Right forelimb (tissue), 1 donor: ENCODE measurements at places on chromosomes 11 and 22.
A peak's percentile ranks its signal among the peaks of the same experiment; 100 is the strongest.

DNA sequence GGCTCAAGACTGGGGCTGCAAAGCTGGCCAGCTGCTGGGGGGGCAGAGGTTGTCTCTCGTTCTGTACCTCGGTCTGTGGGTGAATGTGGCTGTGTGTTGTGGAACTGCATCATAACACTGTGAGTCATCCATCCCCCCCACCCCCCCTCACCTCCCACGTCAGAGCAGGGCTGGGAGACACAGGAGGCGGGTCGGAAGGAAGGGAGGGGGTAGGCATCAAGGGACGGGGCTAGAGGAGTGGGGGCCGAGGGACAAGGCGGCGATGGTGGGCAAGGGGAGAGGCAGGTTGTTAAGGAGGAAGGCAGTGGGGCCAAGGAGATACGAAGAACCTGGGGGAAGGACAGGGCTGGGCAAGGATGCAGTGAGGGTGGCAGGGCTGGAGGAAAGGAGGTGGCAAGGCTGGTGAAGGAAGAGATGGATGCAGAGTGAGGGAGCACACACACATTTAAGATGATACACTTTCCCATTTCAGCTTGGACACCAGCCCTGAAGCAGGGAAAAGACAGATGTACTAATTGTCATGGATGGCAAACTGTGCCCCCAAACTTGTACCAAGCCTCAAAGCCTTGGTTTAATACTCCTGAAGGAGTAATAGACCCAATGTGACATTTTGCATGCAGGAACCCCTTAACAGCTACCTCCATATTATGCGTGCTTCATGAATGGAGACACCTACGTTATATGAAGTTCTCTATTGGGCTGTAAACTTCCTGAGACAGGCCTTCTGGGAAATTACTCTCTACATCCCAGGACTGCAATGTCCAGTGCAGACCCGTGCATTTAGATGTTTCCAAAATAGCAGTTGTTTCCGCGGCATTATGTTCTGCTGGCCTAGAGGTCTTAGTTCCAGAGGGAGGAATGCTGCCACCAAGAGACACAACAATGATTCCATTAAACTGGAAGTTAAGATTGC, at the start of gene YPEL4:
Gene YPEL4 (minus strand): TSS at position 87 of the 913 bp plus-strand sequence. CDS start 2,805 bp downstream, outside the sequence.
- peak; percentile 87 for DNase-seq

GRCh38 chr11:82796998-82797961, 63.6 kb upstream of the FAM181B start:
- no peak for DNase-seq

DNA sequence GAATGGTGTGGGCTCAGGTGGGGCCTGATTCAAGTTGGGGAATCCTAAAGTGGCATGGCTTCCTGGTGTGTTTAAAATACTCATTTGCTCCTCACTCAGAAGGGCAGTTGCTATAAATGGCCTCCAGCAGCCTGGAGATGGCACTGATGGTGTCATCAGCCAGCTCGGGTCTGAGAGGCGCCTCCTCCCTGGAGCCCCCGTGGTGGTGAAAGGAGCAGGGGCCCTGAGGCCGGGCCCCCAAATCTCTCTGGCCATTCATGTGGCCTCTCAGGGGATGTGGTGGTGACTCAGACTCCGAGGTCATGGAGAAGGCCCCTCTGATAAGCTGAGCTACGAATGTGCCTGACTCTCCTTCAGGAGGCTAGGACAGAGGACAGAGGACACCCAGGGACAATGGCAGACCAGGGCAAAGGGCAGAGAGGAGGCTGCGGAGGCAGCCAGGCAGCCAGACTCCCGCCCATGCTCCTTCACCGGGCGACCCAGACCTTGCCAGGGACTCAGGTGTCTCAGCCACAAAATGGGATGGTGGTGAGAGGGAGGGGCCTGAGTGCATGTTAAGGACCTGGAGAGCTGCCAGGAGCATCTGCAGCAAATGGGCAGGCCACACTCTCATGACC, 129.2 kb downstream of the CTTN start:
- DNase-seq = no peak

GRCh38 chr22:42001121-42001520, 2.5 kb downstream of the WBP2NL start:
- no peak for DNase-seq

GRCh38 chr11:72014761-72015320, 16.1 kb downstream of the IL18BP start:
- peak; percentile 36 for DNase-seq

DNA sequence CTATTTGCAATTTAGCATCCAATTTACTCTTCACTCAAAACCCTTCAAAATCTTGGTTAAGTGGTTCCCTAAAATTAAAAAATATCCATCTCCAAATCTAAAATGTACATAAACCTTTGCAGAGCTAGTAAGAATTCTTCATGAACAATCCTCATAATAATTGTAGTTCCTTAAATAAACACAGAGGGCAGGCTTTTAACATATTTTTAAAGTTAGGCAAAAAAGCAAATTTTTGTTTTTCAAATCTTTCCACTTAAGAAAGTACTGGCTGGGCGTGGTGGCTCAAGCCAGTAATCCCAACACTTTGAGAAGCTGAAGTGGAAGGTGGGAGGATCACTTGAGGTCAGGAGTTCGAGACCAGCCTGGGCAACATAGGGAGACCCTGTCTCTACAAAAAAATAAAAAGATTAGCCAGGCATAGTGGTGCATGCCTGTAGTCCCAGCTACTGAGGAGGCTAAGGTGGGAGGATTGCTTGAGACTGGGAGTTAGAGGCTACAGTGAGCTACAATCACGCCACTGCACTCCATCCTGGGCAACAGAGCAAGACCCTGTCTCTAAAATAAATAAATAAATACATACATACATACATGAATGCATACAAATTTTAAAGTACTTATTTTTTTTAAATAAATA, 25.1 kb upstream of the PLAAT3 start:
- no peak for DNase-seq

DNA sequence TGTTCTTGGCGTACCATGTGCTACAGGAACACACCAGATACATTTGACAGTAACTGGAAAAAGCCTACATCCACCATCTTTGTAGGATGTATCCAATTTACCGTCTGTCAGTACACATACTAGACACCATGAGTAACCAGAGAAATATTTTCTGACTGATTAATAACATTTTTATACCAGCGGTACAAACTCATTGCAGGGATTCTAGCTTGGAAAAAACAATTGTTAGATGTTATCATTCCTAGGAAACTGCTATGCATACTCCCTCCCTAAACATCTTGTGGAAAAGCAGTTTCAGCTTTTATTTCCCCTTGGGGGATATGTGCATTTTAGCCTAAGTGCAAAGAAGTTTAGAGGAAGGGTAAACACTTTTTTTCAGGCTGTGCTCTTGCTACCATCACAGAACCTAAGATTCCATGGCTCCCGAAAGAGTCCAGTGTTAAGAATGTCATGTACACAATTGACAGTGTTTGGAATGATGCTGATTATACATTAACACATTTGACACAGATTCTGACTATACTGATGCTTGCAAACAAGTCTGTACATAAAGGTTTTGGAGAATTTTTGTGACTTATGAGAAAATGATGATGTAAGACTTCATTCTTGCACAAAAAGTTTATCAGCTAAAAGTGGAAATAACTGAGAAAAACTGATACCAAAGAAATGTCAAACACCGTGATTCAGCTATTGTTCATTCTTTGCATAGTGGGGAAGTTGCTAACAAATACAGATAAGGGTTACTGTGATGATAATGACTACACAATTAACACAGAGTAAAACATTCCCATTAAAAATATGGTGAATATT, 23.7 kb downstream of the NCF4 start:
- no peak for DNase-seq

DNA sequence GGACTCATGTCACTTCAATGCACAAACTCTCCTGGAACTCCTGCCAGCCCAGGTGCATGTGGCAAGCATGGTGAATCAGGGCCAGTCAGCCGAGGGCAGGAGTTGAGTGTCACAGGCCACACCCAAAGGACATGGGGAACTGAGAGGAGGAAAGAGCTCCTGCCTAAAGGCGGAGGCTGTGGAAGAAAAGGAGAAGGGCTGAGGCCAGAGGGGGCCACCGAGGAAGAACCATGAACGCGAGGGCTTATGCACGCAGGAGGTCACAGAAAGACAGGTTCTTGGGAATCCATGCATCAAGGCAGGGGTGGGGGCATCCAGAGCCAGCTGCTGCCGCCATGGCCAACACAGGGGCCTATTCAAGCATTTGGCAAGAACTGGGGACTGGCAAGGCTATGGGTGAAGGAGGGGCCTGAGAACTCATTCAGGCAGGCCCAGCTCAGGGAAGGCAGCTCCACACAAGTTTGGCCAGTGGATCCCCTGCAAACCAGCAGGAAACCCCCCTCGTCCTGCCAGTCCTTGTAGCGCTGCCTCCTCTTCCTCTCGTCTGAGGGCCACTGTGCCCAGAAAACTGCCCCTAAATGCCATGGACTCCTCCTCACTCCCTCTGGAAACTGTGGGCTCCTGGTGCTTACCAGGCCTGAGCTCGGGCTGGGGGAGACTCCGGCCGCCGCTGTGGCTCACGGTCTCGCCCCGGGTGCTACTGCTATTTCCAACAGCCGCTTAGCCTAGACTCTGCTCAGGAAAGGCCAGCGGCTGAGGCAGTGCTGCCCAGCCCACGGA, 15.4 kb downstream of the PPM1F start:
- peak; percentile 65 for DNase-seq

GRCh38 chr22:48489551-48490499, 1337.8 kb downstream of the BRD1 start:
- DNase-seq = peak; percentile 71

DNA sequence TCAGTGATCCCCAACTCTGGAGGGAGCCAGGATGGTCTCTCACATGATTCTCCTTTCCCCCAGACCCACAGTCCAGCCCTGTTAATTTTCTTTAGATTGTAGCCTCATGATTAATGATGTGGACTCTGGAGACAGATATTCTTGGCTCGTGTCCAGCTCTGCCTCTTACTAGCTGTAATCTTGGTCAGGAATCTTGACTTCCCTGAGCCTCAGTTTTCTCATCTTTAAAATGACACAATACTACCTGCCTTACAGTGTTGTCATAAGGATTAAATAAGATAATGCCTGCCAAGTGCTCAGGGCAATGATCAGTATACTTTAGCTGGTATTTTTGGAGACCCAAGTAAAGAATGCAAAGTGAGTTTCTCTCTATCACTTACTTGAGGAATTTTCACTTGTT, 60.0 kb downstream of the SPECC1L start:
- DNase-seq = no peak

DNA sequence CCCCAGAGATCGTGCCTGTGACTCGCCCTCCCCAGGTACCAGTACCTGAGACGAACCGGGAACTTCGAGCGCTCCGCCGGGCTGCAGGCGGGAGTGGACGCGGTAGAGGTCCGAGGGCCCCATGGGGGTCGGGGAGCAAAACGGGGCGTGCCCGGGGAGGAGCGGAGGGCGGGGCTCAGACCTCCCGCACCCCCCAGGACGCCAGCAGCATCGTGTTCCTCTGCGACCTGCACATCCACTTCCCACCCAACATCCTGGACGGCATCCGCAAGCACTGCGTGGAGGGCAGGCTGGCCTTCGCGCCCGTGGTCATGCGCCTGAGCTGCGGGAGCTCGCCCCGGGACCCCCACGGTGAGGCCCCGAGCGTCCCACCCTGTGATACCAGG, 10.8 kb downstream of the B4GALNT4 start:
- no peak for DNase-seq

DNA sequence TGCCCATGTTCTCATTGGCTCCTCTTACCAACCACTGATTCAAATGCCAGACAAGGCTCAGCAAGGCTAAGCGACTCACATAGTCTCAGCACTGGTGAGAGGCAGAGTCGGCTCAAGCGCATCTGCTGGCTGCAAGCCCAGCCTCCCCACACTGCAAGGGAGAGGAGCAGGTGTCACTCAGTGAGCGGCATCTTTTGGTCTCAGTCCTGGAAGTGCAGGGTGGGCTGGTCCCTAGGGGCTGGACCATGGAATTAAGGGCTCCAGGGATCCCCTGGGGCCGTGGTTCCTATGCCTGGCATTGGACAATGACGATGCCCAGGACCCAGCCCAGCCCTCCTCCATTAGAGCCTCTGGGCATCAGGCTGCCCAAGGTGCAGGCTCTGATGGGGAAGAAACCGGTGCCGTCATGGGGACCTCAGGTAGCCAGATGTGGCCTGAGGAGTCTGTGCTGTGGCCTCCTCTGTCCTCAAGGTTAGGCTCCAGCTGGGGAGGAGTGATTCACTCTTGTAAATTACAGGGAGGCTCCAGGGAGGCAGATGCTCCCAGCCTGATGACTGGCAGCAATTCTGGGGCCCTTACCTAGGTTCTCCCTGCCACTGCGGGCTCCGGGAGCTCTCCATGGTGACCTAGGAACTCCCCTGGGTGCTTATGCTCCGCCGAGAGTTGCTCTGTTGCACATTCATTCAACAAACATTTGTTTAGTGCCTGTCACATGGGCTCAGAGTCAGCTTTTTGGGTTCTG, 28.0 kb downstream of the FADS2 start:
- DNase-seq = no peak

DNA sequence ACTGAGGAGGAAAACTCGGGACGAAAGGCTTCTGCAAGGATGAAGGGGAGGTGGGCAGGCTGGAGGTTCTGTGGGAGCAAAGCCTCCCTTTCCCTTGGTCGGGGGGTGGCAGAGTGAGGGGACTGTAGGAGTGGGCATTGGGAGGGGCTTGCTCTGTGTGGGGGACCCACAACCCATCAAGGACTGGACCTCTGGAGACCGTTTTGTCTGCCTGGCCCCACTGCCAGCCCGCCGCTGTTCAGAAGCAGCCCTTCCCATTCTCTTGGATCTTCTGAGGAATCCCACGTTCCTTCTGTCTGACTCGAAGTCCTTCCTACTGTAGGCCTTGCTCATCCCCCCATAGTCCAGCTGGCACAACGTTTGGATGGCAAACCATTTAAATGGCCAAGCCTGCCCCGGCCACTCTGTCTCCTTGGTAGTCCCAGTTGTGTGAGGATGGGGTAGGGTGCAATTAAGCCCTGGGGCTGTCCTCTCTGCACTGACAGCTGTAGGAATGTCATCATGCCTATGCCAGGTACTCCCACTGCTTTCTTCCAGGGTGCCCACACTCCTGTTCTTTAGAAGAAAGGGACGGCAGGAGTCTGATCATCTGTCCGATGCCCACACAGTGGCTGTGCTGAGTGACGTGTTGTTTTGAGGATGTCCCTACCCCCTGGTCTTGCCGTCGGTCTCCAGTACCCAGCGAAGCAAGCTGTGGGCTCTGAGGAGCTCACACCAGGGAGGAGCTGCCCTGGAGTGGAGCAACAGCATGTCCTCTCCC, 17.0 kb upstream of the NECTIN1 start:
- no peak for DNase-seq

GRCh38 chr22:21666786-21667185, 974 bp downstream of the PPIL2 start:
- no peak for DNase-seq
